ENCODE measurements at places on chromosomes 4 and X.

DNA sequence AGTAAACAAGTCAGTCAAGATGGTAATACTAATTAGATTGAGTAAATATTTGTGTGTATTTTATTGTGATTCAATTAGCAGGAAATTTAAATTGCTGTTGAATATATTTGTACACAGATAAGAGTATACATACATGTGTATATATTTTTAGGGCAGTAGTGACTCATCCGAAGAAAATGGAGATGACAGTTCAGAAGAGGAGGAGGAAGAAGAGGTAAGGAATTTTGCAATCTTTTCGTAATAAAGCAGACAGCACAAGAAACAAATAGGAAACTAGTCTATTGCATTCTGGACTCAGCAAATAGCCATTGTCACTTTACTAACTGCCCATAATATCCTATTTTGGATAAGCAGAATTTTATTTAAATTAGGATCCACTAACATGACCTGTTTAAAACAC is 6.6 kb downstream of the IBSP start:
- no peak for DNase-seq

DNA sequence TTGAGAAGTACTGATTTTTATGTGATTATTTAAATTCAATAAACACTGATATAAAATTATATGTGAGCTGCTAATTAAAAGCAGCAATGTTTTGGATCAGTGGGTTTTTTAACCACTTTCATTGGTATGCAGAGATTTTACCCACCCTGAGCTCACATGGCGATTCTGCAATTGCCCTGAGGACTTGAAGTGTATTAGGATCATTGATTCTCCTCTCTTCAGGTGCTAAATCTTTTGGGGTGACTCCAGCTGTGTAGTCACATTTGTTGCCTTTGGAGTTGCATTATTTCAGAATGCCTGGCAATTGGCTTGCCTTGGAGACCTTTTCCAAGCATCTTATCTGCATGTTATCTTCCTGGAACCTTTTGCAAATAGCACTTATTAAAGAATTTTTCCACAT is 51.3 kb downstream of the UGT8 start:
- DNase-seq, result no peak

GRCh38 chr4:122831515-122832196 is 5.0 kb downstream of the FGF2 start:
- no peak for DNase-seq

DNA sequence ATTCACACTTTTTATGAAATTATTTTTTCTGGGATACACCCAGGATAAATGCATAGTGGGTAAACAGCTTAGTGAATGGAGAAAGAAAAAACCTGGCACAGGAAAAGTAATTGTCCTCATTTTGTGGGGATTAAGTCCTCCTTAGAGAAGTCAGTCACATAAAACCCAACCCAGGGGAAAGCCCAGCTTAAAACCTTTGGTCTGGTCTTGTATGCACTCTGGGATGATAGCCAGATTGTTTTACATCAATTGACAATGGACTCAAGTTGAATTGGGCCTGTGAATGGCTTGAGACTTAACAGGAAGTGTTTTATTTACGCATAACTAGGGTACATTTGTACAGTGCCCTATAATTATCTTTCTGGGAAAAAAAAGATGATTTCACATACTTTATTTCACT is 561.3 kb upstream of the GRIA3 start:
- no peak for DNase-seq

DNA sequence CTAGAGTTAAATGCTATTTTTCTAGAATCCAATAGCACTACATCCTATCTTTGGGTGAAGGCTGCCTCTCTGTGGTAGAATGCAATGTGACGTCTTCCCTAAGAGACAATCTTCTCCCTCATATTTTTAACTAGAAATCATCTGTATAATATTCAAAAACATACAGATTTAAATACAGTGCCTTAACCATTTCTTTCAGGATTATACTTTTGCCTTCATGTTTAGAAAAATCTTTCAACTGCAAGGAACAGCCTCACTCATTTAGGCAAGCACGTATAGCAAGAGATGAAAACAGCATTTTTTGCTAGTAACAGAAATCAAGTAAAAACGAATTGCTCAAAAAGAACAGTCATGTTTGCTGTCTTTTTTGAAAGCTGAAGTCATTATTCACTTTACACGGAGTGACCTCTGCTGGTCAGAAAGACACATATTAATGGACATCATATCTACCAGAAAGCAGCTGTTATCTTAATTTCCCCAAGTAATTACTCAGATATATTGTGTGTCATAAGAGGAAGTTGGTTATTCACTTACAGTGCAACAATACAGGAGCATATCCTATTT is 422.3 kb downstream of the STPG2 start:
- peak; percentile 59 for DNase-seq

DNA sequence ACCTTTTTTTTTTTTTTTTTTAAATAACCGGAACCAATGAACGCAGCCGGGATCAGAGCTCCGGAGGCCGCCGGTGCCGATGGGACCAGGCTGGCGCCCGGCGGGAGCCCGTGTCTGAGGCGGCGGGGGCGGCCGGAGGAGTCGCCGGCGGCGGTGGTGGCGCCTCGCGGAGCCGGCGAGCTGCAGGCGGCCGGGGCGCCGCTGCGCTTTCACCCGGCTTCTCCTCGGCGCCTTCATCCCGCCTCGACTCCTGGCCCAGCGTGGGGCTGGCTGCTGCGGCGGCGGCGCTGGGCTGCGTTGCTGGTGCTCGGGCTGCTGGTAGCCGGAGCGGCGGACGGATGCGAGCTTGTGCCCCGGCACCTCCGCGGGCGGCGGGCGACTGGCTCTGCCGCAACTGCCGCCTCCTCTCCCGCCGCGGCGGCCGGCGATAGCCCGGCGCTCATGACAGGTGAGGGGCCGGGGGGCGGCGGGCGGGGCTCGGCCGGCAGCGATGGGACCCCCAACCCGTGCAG is 337 bp downstream of the STIM2 start:
- peak; percentile 61 for DNase-seq

DNA sequence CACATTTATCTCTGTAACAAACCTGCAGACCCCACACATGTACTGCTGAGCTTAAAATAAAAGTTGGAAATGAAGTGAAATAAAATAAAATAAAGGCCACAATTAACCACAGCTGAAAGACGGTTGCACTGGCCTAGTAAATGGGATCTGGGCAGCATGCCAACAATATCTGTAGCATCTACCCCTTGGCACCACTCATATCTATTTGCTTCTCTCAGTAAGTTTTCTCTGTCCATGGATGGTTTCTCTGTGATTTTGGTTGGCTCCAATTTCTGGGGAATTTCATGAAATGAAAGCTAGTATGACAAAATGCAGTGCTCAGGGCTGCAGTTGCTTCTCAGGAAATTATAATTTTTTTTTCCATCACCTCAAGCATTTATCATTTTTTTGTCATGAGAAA is 172.0 kb upstream of the IL15 start:
- DNase-seq, result no peak

- DNase-seq, result no peak
Measured at GRCh38 chr4:91373546-91373945, 930.2 kb upstream of the GRID2 start.

DNA sequence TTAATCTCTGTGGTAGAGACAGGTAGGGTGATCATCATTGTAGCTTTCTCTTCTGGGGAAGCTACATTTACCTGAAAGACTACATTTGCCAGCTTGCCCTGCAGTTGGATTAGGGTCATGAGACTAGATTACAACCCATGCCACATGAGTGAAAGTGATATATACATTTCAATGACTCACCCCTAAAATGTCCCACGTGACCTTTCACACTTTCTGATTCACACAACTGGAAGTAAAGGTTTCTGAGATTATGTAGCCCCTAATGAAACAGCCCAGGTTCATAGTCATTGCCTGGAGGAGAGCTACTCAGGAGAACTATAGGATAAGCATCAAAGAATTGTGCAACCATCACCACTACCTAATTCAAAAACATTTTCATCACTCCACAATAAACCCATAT is 17.8 kb downstream of the PDCL2 start:
- no peak for DNase-seq

DNA sequence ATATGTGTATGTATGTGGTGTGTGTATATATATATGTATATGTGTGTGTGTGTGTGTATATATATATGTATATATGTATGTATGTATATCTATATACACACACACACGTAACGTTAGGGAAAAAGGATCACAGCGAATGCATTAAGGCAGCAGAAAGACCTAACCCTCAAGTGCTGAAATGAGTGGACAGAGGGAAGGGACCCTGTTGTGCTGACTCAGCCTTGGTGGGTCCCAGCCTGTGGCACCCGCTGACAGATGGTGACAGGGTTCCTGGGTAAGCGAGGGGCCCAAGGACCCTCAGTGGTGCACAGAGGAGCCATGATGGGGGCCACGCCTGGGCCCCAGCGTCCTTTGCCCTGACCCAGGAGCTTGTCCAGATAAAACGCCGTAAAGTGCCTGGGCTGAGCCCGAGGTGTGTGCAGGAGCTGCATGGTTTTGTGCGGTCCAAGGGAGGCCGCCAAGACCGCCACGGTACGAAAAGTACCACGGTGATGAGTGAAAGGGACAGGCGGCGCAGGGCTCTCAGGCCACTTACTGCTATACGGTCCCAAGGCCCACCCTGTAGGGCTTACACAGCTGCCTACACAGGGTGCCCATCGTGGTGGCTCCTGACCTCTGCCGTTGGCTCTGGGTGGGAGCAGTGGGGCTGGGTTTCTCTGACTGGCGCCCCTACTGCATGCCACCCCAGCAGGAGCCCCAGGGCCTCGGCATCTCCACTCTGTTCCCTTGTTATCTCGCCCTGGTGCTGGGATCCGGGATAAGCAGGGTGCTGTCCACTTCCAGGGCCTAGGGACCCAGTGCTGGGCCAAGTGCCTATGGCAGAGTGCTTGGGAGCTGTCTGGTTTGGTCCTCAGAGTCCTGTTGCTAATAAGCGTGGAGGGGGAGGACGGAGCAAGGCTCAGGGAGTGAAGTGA is 10.0 kb downstream of the SH3BP2 start:
- no peak for DNase-seq

- DNase-seq, result no peak
Measured at GRCh38 chr4:169252339-169253112, 18.2 kb downstream of the SH3RF1 start.

- no peak for DNase-seq
Measured at GRCh38 chr4:102218656-102219055, 126.6 kb downstream of the SLC39A8 start.

- peak; percentile 51 for DNase-seq
Measured at GRCh38 chr4:89754531-89754930, 82.4 kb downstream of the SNCA start.

- DNase-seq, result no peak
Measured at GRCh38 chr4:152606753-152607152, 70.9 kb upstream of the FBXW7 start.

- no peak for DNase-seq
Measured at GRCh38 chr4:146165840-146166239, 9.7 kb upstream of the LSM6 start.

GRCh38 chr4:164095313-164096110 is 601.0 kb downstream of the TMA16 start:
- no peak for DNase-seq

DNA sequence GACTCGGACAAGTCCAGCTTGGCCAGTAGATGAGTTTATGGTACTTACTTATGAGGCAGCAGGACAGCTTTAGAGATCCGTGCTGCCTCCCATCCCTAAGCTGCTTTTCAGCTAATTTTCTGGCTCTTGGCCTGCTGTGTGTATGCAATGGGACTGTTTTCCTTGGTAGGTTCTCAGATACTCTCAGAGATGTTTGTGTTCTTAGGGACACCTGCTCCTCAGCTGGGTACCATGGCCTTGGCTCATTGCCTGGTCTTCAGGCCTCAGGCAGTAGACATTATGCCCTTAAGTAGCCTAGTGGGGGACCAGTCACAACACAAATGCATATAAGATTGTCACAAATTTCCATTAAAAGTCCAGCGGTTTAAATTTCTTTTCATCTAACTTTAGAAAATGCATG is 688.0 kb downstream of the PCDH7 start:
- DNase-seq, result no peak

DNA sequence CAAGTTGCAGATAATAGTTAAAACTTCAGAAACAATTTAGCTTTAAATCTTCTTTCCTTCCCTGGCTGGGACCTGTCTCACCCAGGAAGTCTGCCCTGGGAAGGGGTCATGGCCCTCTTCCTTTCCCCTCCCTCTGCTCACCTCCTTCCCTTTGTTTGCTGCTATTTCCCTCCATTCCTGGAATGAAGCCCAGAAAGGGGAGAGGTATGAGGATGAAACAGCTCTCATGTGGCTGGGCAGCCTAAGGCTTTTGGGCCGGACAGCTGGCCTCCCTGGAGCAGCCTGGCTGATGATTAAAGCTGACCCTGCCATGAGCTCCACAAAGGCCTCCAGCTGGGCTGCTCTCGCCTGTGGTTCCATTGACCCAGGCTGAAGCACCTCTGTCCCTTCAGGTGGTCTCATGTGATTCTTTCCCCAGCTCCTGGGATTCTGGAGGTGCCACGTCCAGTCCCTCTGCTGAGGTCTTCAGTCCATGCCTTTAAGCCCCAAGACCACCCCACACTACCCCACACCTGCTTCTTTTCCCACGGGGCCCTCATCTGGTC is 202.1 kb downstream of the PTTG2 start:
- no peak for DNase-seq

- DNase-seq, result no peak
Measured at GRCh38 chr4:40255393-40256281, 58.8 kb downstream of the RHOH start.

GRCh38 chr4:156725257-156725656 is 246.3 kb downstream of the PDGFC start:
- DNase-seq, result no peak

- DNase-seq, result no peak
Measured at GRCh38 chrX:68488657-68489056, 10.2 kb upstream of the YIPF6 start.

GRCh38 chrX:123201720-123202119 is 17.6 kb downstream of the GRIA3 start:
- no peak for DNase-seq

DNA sequence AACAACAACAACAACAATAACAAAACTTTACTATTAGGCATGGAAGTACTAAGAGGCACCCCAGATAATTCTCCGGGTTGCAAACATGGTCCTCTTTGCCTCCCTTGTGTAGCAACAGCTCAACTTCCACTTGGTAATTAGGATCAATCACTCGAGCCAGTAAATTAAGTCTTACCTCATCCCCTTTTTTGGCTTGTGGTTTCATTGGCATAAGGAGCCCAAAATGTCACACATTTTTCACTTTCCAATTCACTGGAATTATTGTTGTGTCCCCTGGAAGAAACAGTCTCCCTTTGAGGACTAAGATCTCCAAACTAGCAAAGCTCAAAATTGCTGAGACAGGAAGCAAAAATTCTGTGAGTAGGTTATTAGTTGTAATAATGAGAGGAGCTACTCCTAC is 49.2 kb upstream of the HSD17B10 start:
- no peak for DNase-seq

DNA sequence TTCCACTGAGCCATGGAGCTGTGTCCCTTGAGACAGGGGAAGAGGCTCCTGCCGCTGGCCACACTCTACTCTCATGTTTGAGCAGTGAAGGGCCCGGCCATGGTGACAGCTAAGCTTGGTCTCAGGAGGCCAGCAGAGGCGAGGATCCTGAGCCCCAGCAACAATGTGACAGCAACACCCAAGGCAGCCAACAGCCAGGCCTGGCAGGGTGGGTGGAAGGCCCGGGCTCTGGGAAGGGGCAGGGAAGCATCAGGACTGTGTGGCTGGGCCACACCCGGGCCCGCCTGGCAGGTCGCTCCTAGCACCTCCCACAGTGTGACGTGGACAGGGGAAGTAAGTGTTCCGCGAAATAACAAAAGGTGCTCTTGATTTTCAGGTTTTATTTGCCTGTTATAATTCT is 24.8 kb downstream of the L1CAM start:
- no peak for DNase-seq

Data from NCI-H446 (cell line).